ENCODE measurements at places on chromosomes 2 and 18.

- no peak for DNase-seq
Measured at GRCh38 chr18:10486362-10486761, 31.9 kb downstream of the APCDD1 start.

DNA sequence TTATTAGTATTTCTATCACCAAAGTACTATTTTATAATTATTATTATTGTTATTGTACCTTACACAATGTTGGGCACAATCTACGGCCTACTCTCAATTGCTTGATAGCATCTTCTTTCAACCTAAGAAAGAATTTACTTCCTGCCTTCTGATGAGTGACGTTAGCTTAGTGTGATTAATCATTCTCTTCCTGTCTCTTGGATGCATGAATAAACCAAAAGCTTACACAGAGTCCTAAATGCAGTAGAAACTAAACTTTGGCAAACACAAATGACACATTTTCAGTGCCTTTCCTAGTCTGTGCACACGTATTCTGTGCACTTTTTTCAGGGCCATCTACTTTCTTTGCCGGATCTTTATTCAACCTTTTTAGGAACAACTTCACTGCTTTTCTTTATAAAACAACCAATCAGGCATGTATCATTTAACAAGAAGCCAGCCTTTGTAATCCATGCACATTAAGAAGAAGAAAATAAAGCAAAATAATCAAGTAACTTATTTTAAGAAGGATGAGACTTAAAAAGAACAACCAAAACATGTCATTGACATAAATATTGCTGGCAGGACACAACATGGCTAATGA, 19.1 kb downstream of the TRAK2 start:
- no peak for DNase-seq

DNA sequence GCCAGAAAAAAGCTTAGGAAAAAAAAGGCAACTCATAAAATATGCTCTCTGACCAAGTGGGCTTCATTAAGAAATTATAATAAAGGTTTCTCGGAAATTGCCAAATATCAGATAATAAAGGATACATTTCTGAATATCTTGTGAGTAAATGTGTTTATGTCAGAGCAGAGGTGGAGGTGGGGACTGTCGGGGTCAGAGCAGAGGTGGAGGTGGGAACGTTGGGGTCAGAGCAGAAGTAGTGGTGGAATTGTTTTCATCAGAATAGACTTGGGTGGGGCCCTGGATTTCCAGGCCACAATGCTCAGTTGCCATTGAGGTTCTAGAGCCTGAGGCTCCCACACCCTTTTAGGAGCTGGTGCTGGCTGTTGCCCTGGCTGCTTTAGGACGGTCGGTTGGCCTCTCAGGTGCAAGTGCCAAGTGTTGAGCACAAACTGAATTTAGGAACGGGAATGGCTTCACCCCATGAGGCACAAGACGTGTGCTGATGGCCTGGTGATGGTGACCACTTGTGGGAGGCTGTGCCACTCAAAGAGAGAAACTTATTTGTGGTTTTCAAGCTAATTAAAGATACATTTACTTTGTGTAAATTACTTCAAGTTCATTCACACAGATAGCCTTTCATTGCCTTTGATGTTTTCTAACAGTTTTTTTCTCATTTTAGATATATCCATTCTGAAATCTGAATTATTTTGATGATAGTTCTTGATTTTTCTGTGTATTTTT, 131.5 kb downstream of the ATP9B start:
- no peak for DNase-seq

GRCh38 chr2:222196159-222196558, 102.6 kb downstream of the PAX3 start:
- no peak for DNase-seq

Data from stimulated activated CD4-positive, alpha-beta T cell treated with anti-CD3 and anti-CD28 coated beads, Interleukin-12 subunit alpha, Interleukin-12 subunit beta, amount 100 ng/mL, for 4 hours (primary cell).